Brain pericyte (primary cell): ENCODE measurements at places on chromosomes 16 and 17.
A peak's percentile ranks its signal among the peaks of the same experiment; 100 is the strongest.

DNA sequence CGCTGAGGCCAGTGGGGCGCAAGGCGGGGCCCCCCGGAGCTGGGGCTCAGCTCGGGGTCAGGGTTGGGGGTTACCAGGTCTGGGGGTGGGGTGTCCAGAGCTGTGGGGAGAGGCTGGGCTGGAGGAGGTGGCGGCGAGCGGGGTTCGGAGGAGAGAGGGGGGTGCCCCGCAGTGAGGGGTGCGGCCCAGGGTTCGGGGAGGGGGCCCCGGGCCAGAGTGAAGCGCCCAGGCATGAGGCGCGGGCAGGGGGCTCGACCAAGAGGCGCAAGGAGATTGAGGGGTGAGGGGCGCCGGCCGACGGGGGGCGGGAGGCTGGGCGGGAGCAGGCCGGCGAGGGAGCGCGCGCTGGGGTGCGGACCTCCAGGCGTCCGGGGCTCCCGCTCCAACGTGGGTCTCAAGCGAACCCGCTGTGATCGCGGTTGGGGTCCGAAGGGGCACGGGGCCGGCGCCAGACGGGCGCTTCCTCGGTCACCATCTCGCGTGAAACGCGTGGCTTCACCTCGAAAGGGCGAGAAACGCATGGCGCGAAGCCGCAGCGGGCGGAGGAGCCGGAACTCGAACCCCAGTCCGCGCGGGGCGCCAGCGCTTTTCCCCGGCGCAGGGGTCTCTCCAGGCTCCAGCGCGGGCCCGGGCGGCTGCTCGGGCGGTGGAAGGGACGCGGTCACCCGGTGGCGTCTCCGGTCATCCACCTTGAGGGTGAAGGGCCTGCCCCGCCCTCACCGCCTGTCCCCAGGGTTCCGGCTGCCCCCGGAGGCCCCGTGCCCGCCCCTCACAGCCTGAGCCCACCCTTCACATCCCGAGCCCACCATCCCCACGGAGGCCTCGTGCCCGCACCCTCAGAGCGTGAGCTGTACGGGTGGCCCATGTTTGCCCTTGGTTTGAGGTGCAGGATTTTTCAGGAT is 846 bp downstream of the CPNE7 start:
- no peak for DNase-seq

DNA sequence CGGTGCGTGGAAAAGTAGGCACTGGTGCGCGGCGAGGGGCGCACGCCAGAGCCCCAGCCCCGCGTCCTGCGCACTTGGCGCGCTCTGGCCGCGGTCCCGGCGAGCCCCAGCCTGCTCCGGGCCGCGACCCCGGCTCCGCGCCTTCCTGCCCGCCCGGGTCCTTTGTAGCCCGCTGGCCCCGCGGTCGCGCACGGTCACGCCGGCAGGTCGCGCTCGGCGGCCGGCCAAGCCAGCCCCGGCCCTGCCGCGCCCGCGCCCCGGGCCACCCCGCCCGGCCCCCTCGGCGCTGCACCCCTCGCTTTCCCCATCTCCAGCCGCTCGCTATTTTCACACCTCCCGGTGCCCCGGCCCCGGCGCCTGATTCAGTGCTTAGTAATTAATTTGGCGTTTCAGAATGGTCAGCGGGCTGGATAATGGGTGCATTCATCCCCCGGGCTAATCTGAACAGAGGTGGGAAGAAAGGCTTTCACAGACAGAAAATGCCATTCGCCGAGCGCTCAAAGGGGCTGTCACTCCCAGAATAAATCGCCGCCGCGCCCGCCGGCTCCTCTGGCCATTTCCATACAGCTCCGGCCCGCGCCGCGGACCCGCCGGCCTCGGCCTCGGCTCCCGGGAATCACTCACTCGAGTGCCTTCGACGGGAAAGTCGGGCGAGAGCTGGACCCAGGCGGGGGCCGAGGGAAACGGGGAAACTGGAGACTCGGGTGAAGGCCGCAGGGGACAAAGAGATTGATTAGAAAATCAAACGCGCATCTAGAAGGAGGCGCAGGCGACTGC is 17.8 kb upstream of the NTN1 start:
- no peak for DNase-seq

DNA sequence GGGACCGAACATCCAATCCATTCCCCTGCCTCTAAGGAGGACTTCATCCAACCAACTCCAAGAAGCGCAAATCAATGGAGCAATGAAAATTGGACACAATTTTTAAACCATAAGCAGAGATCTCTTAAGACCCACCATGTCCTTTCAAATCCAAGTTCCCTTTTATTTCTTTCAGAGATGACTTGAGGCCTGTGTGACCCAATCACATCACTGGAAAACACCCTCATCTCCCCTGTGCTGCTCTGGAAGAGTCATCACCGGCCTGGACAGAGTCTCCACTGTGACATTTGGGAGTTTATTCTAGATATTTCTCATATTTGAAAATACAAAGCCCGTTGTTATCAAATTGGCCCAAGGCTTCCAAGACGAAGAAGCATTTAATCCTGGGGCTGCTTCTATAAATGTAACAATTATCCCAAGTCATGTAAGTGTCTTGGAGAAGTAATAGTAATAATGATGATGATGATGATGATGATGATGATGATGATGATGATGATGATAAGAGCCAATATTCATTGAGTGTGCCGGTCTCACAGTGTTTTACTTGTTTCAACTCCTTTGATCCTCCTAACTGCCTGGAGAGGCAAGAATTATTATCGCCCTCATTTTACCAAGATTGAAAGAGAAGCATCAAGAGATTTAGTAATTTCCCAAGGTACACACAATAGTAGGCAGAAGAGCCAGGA is 72.1 kb downstream of the COPRS start:
- no peak for DNase-seq

DNA sequence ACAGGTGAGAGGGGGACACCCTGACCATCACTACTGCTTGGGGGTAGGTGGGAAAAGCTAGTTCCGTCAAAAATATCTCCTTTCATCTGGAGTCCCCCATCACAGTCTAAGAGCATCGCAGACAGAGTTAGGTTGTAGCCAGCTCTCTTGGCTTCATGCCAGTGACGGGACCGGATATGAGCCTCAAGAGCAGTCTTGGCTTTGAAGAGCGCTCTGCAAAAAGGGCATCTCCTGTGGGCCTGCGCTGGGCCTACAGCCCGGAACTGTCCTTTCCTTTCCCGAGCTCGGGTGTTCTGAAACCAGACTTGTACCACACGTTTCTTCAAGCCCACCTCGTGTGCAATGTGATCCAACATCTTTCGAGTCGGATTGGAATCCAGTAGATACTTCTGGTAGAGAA is 253.6 kb downstream of the ZFHX3 start:
- no peak for DNase-seq

DNA sequence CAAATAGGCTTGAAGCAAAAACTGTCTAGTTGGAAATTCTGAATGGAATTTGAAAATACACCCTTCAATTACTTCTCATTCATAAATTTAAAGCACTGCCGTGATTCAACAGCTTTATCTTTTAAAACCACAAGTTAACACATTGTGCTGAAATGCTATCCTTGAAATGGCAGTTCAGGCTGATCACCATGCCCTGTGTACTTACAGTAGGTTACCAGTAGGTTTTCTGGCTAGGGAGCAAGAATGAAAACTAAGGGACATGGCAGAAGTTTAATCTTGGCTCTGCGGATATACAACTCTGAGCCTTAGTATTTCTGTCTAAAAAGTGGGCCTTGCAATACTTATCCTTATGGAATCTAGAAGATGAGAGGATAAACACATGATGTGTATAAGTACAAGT is 28.0 kb downstream of the NXPH3 start:
- no peak for DNase-seq

DNA sequence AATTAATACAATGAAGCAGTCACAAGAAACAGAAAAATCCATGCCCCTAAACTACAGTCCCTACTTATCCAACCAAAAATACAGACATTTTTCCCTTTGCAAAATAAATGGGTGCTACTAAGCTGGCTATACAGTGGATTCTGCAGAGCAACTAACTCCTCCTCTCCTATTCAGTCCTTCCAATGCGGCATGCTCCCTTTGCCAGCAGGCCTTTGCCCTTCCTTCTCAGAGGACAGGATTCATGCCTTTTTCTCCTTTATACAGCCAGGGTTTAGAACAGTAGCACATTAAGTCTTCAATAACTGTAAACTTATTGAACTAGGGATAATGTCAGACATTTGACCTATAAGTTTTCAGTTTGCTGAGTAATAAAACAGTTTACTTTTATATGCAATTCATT is 70.2 kb downstream of the SMURF2 start:
- DNase-seq: no peak

GRCh38 chr16:2769100-2769529 is 8.0 kb downstream of the ELOB start:
- DNase-seq: no peak

DNA sequence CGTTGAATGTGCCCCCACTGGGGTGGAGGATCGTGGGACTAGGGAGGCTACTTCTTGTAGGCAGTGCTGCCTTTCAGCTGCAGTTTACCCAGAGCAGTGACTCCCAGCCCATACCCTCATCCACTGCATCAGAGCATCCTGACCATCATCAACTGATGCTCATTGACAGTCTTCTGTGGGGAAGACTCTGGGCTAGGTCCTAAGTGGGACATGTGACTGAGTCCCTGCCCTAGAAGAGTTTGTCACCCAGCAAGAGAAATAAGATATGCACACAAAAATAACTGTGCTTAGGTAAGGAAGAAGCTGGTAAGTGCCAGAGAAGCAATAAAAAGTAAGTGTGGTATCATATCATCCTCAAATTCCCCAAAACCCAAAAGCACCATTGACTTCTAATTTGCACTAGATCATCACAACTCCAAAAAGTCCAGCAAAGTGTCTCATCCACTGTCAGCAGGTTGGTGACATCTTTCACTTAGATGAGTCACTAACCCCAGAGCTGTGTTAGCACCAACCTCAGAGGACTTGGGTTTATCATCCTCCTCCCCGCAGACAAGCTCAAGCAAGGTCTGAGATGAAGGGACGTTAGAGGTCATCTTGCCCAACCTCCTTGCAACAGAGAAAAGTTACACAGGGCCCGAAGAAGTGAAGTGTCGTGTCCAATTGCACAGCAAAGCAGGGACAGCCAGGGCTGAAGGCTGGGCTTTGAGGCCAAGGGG is 99.0 kb downstream of the CCDC182 start:
- DNase-seq: no peak

- no peak for DNase-seq
These were observed 4.7 kb downstream of the AMFR start for GRCh38 chr16:56420613-56421012.

DNA sequence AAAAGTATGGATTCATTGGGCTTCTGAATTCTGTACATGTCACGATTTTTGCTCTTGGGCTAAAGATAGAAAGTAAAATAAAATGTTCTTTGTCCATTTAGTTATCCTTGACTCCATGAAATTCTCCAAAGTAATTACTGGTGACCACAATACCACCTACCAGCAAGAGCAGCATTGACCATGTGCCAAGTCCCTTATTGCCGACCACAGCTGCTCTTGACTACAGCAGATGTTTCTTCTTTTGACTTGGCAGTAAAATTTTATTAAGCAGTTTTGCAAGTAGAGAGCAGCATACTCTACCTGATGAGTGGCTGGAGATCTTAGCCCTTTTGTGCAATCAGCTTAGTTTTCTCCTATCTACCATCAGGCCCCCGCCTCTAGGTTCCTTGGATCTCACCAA is 152.2 kb upstream of the TBX2 start:
- peak; percentile 87 for DNase-seq

DNA sequence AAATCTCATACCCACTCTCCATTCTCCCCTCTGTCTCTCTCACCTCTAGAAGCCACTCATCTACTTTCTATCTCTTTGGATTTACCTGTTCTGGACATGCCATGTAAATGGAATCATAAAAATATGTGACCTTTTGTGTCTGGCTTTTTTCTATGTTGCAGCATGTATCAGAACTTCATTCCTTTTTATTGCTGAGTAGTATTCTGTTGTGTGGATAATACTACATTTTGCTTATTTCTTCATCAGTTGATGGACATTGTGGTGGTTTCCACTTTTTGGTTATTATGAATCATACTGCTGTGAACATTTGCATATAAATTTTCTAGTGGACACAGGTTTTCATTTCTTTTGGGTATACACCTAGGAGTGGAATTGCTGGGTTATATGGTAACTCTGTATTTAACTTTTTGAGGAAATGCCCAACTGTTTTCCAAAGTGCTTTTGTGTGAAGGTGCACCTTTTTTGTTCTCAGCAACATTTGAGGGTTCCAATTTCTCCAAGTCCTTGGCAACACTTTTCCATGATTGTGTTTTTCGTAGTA is 18.2 kb downstream of the MRTFB start:
- no peak for DNase-seq

DNA sequence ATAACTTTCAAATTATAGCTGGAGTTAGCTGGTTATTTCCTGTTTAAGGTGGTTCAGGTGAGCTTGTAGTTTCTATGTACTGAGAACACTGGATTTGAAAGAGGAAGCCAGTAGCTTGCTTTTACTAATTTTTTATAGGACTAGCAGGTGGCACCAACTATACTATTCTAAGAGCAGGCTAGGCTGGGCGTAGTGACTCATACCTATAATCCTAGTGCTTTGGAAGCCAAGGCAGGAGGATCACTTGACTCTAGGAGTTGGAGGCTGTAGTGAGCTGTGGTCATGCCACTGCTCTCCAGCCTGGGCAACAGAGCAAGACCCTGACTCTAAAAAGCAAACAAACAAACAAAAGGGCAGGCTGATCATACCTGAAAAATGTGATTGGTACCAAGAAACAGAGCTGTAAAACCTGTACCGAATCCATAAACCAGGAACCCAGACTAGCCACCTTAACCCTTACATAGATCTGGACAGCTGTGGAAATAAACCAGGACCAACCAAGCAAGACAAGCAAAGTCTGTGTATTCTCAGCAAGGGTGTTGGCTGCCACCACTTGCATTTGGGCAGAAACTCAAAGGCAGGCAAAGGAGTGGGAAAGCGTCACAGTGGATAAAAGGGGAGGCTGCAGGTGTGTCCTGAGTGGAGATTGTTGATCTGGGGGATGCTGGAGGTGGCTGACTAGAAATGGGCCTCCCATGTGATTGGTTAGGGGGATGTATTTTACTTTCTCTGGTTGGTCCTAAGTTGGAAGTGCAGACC is 36.3 kb downstream of the SLC47A1 start:
- no peak for DNase-seq
